ENCODE measurements at places on chromosomes 13 and 19.

DNA sequence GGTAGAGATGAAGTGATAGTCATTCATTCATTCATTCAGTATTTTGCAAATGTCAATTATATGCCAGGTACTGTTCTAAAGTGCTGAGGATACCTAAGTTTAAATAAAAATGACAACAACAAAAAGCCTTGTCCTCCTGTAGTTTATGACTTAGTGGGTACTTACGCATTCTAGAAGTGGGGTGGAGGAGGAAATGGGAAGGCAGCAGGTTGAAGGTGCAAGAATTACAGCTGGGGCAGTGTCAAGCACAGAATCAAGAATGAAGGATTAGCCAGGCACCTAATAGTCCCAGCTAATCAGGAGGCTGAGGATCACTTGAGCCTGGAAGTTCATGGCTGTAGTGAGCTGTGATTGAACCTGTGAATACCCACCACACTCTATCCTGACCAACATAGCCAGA is 90.7 kb upstream of the STARD13 start:
- DNase-seq: no peak

DNA sequence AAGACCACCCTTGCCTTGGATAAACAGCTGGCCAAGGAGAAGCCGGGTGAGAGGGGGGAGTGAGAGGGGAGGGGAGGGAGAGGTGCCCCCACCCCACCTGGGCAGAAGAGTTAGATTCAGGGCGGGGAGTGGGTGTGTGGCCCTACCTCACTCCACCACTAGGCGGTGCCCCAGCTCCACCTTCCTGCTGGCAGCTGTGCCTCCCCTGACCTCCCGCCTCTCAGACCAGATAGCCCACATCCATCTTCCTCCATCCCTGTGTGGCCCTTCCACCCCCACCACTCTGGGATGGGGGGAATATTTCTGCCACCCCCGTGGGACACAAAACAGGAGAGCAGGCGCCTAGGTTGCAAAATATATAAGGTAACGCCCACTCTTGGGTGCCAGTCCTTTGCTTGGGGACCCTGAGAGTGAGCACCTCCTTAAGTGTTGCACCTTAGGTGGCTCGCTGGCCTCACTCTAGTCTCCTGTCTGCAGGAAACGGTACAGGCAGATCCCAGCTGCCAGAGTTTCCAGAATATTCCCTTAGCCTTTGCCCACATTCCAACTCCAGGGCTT is 13.8 kb upstream of the EHD2 start:
- no peak for DNase-seq

GRCh38 chr19:17951157-17951989 is 15.5 kb upstream of the KCNN1 start:
- no peak for DNase-seq

DNA sequence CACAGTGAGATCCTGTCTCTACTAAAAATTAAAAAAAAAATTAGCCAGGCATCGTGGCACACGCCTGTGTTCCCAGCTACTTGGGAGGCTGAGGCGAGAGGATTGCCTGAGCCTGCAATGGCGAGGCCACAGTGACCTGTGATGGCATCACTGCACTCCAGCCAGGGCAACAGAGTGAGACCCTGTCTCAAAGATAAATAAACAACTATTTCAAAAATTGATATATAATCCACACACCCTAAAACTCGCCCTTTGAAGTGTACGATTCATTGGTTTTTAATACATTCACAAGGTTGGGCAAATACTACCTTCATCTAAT is 12.1 kb upstream of the TICAM1 start:
- DNase-seq: no peak

GRCh38 chr13:79995334-79995733 is 345.6 kb downstream of the SPRY2 start:
- no peak for DNase-seq

GRCh38 chr13:44044547-44045179 is 165.0 kb downstream of the LACC1 start:
- DNase-seq: no peak

GRCh38 chr13:97332742-97333141 is 101.2 kb upstream of the RAP2A start:
- DNase-seq: no peak

DNA sequence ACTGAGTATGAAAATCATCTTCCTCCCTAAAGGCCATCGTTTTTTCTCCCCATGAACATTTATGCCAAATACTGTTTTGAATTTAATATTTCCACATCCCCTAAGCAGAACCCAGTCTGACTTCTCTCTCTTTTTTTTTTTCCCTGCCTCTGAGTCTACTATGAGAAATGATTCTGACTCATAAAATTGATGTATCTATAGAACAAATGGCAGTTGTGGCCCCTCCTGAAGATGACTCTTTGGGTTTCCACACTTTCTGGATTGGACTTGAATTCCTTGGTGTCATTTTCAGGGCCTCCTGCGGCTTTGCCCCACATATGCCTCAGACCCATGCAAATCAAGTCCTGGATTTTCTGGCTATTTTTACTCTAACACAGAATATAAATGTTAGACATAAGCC is 22.7 kb upstream of the NAXD start:
- no peak for DNase-seq

- no peak for DNase-seq
Measured at GRCh38 chr13:37886879-37887278, 17.3 kb upstream of the TRPC4 start.

DNA sequence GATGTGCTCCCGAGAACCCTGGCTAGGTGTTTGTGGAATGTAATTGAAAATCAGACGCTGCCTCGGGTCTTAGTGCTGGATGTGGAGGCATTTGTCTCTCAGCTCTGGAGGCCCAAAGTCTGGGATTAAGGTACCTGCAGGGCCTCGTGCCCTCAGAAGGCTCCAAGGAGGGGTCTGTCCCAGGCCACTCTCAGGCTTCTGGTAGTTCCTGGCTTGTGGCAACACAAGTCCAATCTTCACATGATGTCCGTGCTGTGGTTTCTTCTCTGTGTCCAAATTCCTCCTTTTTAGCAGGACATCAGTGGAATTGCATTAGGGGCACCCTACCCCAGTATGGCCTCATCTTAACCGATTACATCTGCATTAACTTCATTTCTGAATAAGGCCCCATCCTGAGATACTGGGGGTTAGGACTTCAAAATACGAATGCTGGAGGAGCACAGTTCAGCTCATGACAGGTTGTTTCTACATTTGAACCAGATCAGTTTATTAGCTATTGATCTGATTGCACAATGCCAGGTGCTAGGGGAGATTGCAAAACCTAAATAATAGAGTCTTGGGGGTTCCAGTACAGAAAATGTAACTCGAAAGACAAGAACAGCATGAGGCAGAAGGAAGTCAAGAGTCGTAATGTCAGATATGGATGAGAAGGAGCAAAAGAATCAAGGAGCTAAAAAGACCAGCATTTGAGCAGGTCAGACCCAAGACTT is 3.9 kb downstream of the ARHGEF7 start:
- no peak for DNase-seq

DNA sequence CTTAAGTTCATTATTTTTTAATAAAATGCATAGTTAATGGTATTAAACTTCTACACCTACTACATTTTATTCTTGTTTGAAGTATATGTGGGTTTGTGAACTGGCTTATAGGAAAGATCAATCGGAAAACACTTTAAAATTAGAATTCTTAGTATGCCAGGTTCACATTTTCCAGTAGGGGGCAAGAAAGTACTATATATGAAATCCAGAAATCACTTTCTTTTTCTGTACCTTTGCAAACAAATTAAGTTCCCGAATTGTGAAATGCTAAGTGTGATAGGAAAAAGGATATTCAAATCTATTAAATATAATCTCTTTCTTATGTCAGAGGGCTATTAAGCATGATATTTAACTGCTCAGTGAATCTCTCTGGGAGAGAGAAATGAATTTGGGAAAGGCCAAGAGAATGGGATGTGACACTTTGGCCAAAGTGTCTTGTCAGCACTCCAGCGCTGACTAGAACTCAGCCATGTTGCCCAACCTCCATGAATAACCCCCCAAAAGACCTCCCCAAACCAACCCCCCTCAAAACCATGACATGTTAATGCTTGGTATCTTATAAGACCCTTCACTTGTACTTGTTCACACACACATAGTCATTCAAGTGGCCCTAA is 122.6 kb upstream of the SLC10A2 start:
- no peak for DNase-seq

DNA sequence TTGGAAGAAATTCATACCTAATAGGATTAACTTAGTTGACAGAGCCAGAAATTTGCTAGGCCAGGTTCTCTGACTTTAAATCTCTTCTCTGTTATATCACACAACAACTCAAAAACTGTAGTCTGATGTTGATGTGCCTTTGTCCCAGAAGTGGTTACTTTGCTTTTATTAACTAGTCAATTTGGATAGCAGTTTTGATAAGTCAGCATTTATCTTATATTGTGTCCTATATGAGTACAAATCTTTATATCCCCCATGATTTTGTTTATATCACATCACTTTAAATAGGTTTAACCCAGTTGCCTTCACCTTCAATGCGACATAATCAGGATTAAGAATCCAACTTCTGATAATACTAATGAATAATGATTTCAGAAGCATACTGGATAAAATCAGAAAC is 459.3 kb downstream of the GPC6 start:
- no peak for DNase-seq

- no peak for DNase-seq
Measured at GRCh38 chr13:98413796-98414195, 163.1 kb downstream of the STK24 start.

- DNase-seq: no peak
Measured at GRCh38 chr13:45594764-45595163, 20.8 kb downstream of the ERICH6B start.

- no peak for DNase-seq
Measured at GRCh38 chr13:20801707-20802106, 27.9 kb upstream of the EEF1AKMT1 start.

DNA sequence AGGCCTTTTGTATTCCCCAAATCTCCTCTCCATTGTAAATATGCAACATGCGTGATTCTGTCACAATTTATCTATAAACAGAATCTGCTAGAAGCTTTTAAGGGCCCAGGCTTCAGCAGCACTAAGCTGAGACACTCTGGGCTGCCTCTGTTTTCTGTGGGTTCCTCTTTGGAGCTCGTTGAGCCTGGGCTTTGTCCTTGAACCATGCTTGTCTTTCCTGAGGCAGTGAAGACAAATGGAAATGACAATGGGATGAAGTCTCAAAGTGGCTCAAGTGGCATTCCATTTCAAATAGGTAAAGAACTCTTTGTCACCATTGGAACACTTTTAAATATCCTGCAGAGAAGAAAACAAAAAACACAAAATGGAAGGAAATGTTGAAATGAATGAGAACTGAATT is 40.3 kb downstream of the RASL11A start:
- DNase-seq: no peak

GRCh38 chr13:45951166-45951565 is 99.6 kb upstream of the SIAH3 start:
- DNase-seq: no peak

GRCh38 chr19:43605875-43606568 is 5.9 kb upstream of the SRRM5 start:
- DNase-seq: no peak

DNA sequence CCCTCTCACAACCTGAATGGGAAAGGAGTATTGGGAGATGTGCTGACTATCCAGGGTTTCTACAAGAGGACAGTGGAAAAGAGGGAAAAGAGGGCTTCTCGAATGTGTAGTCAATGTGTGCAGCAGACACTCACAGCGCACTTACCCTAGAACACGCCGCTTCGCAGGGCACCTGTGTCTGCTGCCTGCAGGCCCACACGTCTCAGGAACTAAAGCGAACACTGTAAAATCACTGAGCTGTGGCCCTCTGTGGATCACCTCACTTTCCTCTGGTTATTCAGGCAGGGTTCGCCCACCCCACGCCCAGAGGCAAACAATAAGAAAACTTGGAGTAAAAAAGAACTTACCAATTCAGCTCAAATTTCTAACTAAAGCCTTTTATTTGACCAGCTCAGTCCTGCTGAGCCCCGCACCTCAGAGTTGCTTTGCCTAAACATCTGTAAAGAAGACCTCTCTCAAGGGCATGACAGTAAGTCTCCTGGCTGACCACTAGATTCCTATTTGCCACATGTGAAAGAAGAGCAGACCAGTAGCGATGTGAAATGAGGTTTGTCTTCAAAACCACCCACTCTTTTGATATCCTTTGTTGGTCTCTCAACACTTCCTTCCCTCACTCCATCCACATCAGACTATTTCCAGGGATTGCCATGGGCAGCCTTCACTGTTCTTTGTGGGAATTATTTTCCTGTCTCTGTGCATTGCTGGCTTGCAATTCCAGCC is 19.3 kb upstream of the DOCK9 start:
- DNase-seq: no peak

GRCh38 chr13:77637588-77637987 is 59.9 kb upstream of the SLAIN1 start:
- DNase-seq: no peak

DNA sequence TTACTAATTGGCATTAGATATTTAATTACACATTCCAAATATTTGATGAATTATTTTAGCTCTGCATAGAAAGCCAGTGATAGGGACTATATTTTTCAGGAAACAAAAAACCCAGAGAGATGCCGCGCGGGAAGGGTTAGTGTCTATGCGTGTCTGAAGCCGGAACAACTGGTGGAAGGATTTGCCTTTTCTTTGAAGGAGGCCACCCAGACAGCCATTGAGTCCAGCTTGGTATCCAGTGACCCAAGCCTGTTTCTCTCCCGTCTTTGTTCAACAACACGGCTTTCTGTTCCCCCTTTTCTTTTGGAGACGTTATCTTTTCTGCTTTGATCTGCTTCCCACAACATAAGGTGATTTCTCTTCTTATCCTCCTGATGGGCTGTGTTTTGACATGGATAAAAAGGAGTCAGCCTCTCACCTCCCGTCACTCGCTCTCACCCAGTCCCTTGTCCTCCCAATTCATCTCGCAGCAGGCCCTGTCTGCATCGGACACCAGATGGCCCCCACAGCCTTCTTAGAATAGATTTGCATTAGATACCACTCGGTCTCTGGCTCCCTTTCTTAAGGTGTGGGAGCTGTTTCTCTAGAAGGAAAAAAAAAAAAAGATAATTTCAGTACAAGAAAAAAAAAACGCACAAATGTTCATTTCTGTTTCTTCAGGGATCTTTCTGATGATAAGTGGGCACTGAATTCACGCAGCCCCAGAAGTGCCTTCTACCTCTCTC is 361.8 kb downstream of the ZNF536 start:
- no peak for DNase-seq

DNA sequence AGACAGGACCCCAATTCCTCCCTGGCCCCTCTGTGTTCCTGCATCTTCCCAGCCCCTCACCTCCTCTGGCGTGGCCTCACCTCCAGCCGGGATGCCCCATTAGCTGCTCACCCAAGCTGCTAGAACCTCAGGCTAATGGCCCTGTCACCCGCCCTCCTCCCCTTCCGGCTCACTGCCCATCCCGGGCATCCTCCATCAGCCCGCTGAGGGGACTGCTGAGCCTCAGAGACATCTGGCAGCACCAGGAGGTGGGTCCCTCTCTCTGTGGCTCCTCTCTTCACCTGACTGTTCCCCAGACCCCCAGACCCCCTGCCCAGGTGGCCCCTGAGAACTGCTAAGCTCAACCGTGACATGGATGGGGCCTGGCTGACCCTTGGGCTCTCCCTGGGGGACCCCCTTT is 2.9 kb downstream of the FFAR1 start:
- DNase-seq: no peak

Measured in stimulated activated CD8-positive, alpha-beta memory T cell treated with anti-CD3 and anti-CD28 coated beads, Interleukin-7, amount 100 ng/mL, for 1 hour (primary cell).